Right kidney (tissue), 9 donors: ENCODE measurements at places on chromosomes 11 and 22.

- no peak for DNase-seq
Observed at GRCh38 chr11:36034551-36035331, 90.9 kb downstream of the LDLRAD3 start.

DNA sequence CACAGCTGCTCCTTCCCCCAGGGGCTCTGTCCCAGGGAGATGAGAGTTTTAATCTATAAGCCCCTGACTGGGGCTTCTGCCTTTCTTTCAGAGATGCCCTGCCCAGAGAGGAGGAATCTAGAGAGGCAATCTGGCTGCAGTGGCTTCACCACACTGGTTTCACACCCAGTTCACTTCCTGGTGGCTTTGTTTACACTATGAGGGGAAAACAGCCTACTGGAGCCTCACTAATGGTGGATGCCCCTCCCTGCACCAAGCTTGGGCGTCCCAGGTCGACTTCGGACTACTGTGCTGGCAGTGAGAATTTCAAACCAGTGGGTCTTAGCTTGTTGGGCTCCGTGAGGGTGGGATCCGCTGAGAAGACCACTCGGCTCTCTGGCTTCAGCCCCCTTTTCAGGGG, 21.5 kb upstream of the MMP1 start:
- no peak for DNase-seq

GRCh38 chr11:65417702-65418430, 4.7 kb upstream of the NEAT1 start:
- DNase-seq = peak; percentile 53

- DNase-seq = no peak
Observed at GRCh38 chr11:83326326-83326725, 40.2 kb upstream of the CCDC90B start.

DNA sequence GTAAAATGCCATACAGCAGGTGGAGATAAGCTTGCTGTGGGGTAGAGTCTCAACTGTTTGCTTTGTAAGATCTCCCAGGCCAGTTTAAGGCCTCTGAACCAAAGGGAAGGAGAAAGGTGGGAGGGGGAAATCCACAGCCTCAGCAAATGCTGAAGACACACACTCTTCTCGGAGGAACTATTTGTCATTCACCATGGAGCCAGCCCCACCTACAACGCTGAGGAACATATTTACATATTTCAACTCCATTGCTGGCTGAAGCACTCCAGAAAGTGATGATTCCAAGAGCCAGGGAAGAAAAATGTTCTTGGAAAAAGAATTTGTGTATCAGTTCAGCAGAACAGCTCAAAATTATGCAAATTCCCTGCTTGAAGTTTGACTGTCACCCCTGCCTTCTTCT, 6.5 kb downstream of the TENM4 start:
- DNase-seq = no peak

DNA sequence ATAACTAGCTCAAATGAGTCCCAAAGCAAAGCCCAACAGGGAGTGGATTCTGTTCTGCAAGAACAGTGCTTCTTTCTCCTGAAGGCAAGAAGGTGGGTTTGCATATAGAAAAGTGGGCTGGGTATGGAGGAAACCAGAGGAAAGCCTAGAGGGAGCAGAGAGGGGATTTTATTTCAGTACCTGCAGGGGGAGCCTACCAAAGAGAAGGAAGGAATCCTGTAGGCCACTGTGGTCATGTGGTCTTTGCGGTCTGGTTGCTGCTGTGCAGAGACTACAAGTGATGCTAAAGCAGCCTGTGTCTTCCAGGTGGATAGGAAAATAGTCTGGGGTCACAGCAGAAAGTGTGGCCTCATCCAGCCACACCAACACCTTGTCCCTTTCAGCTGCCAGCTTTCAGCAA, 33.2 kb upstream of the ZBTB16 start:
- DNase-seq = no peak

DNA sequence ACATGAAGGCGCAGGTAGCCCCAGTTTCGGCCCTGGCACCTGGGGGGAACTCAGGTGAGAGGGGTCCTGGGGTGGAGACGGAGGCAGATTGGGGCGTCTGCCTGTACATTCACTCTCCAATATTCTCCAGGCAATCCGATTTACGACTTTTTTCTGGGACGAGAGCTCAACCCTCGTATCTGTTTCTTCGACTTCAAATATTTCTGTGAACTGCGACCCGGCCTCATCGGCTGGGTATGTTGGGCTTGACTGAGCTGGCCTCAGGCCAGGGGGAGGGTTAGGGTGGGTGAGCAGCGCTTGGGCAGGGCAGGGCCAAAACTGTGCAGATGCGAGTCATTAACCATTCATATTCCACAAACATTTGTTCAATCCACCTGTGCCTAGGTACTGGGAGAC, 1.7 kb downstream of the TM7SF2 start:
- no peak for DNase-seq

DNA sequence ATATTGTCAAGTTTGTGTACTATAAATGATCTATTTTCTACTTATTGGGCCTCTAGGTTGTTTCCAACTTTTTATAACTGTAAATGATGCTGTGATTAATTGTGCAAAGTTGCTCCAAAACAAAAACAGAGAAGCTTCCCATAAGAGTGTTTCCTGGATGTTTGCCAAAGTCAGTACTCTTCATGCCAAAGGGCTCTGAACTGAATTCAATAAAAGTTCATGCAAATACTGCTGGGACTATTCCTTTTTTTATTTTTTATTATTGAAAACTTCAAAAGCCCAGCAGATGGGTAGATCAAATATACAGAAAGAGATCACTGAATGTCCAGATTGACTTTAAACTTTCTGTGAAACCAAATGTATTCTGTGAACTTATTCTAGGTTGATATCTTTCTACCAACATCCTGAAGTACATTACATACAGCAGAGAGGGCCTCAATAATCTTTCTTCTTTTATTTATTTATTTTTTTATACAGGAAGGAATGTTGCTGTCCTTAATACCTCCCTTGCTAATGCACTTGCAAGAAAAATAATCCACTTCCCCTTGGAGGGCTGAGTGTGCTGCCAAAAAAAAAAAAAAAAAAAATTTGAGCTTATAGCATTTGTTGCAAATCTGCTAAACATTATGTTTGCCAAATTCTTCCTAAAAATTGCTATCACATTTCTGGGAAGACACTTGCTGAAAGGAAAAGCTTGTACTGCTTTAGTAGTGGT, 53.0 kb downstream of the CTSC start:
- no peak for DNase-seq

GRCh38 chr11:72141066-72141465, 5.5 kb downstream of the FOLR3 start:
- no peak for DNase-seq

GRCh38 chr22:24421428-24421931, 5.9 kb upstream of the ADORA2A start:
- no peak for DNase-seq

GRCh38 chr11:66707486-66707885, 21.5 kb downstream of the SPTBN2 start:
- no peak for DNase-seq

DNA sequence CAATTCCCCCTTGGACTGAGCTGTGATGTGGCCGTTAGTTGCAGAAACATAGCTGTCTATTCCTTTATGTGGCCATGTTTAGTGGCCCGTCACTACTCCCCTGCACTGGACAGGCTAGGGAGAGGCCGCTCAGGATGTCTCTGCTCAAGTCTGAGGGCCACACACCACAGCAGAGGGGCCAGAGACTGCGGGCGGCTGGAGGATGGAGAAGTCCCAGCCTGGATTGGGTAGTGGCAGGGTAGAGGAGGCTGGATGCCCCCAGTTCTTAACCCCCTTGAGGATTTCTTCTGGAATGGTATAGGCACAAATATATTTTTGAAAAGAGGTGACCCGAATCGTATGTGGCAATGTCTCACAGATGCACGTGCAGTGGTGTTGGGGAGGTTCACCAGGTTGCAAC, 116.4 kb upstream of the B3GAT1 start:
- no peak for DNase-seq

- DNase-seq = no peak
Observed at GRCh38 chr11:10926801-10927211, 69.0 kb upstream of the ZBED5 start.

DNA sequence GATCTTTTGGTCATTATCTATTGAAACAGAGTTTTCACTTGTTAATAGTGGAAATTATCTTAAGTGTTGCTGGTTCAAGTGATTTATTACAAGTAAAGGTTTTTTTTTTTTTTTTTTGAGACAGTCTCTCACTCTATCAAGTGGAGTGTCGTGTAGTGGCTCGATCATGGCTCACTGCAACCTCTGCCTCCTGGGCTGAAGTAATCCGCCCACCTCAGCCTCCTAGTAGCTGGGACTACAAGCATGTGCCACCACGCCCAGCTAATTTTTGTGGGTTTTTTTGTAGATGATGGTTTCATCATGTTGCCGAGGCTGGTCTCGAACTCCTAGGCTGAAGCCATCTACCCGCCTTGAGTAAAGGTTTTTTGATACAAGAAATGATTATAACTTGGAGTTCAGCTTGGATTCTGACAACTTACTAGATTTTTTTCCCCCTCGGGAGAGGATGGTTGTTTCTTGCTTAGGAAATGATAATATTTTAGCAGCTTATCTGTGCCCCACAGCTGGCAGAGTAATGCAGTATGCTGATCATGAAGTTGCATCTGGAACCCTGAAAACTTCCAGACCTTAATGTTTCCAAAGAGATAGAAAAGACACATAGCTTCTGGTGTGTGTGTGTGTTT, 68.9 kb downstream of the MTMR3 start:
- no peak for DNase-seq

- no peak for DNase-seq
Observed at GRCh38 chr11:71181566-71181965, 70.8 kb downstream of the SHANK2 start.

GRCh38 chr11:122099374-122100036, 16.5 kb downstream of the BLID start:
- DNase-seq = peak; percentile 53

DNA sequence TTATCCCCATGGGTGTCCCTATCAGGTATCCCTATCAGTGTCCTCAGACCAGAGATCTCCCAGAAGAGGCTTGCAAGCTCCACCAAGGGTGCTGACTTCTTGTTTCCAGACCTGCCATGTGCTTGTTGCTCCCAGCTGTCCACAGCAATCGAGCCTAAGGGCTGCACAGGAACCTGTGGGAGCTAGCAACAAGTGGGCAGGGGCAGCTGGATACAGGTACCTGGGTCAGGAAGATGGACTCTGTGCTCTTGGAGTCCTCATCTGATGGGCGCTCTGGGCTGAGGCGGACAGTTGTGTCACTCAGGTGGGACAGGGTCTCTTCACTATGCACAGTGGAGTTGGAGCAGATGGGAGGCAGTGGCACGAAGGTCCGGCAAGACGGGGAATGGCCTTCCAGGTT, 99.2 kb downstream of the RNF169 start:
- DNase-seq = no peak

DNA sequence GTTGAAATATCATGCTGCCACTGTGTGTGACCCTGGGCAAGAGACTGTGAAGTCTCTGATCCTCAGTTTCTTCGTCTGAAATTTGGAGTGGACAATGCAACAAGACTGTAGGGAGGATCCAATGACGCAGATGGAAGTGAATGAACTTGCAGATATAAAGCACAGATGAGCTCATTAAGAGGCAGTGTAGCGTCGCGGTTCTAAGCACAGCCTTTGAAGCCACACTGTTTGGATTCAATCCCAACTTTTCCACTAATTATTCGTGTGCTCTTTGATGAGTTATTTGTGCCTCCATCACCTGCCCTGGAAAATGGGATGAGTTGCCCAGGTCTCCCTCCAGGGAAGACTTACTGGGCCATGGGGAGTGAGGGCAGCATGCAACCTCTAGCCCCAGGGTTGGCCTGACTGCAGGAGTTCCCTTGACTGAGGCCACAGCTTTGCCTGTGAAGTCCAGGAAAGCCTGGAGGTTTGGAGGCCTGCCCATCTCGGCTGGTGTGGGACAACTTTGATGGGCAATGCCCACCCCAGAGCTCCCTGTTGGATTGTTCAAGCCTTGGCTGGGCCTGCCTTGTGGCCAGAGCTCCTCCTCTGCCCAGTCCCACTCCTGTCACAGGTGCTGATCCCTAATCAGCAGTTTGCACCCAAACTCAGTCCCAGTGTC, 266.0 kb upstream of the B3GAT1 start:
- DNase-seq = no peak

DNA sequence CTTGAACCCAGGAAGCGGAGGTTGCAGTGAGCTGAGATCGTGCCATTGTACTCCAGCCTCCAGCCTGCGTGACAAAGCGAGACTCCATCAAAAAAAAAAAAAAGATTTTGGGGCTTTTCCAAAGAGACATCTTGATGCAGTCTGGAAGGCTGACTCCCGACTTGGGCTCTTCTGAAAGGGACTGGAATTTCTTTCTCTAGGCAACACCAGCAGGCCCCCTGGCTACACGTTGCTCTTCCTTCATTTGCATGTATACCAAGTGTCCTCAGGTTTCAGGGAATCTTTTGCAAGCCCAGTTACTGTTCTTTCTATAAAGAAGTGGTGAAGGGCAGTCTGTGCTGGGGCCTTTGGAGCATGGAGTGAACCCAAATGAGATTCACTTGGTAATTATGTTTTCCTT, 211.0 kb downstream of the GRIK4 start:
- no peak for DNase-seq

DNA sequence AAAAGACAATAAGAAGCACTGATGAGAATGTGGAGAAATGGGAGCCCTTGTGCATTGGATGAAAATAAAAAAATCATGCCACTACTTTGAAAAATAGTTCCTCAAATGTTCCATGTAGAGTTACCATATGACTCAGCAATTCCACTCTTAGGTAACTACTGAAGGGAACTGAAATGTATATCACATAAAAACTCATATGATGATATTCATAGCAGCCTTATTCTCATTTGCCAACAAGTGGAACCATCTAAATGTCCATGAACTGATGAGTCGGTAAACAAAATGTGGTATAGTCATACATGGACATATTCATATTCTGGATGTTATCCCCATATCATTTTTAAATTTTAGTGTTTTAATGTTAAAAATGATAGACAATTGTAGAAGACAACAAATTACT, 3.5 kb downstream of the KRTAP5-9 start:
- no peak for DNase-seq

DNA sequence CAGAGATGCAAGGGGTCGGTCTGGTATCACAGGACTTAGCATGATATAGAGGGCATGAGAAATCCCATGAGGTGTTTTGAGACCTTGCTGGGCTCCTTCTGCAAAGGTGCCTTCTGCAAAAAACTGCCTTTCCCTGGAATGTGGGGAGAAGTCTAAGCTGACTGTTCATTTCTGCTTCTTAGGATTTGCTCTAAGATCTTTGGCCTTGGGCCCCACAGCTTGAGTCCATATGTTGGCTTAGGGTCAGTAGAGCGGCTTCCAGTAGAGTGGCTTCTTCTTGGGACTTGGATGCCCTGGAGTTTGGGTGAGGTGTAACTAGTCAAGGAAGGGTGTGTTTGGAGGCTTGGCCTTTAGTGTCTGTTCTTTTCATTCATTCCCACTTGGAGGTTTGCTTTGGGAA, 37.0 kb downstream of the AMPD3 start:
- DNase-seq = no peak

GRCh38 chr11:19995145-19995544, 165.1 kb downstream of the DBX1 start:
- DNase-seq = no peak

- DNase-seq = no peak
Observed at GRCh38 chr11:81852896-81853295, 880.8 kb downstream of the FAM181B start.

GRCh38 chr11:77999446-78000030, 5.1 kb upstream of the INTS4 start:
- DNase-seq = no peak

GRCh38 chr11:10440401-10440800, 14.7 kb upstream of the AMPD3 start:
- DNase-seq = no peak
